Activated CD8-positive, alpha-beta memory T cell treated with anti-CD3 and anti-CD28 coated beads for 36 hours (primary cell): ENCODE measurements at places on chromosomes 7 and 10. TPM values are rescaled to one million over a fixed set of nuclear protein-coding genes. Genes with fewer than 3 reads are reported as not detected.

TRIM74 gene
- total RNA-seq: 0.25 TPM

AFAP1L2 gene
- total RNA-seq: 3.4 TPM

CCL24 gene
- total RNA-seq: not detected

BAG3 gene
- 16.4 TPM for total RNA-seq

SP4 gene
- 20.8 TPM for total RNA-seq

OR6V1 gene
- not detected for total RNA-seq

GTF2IRD1 gene
- total RNA-seq: 1.2 TPM

MLXIPL gene
- not detected for total RNA-seq

LAMB1 gene
- total RNA-seq: not detected
